ENCODE measurements at places on chromosomes 1 and 21. TPM values are rescaled to one million over a fixed set of nuclear protein-coding genes. Genes with fewer than 3 reads are reported as not detected.

The STX12 gene
- total RNA-seq: 44.5 TPM

DNA sequence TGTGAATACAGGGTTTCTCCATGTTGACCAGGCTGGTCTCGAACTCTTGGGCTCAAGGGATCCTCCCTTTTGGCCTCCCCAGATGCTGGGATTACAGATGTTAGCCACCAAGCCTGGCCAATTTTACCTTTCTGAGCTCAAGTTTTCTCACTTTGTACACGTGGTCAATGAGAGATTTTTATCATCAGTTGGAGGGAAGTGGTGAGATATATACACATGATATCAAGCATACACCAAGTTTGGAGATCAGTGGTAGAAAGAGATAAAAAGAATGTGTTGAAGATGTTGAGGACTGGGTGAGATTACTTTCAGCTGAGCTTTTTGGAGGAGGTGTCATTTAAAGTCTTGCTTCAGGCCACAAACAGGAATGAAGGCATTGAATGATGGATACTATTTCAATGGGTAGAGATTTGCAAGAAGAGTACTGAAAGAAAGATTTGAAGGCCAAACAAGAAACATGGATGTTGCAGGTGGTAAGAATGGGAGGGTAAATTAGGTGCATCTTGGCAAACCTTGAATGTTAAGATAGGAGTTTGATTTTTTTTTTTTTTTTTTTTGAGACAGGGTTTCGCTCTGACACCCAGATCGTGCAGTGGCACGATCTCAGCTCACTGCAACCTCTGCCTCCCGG lies 3.0 kb upstream of the SESN2 start:
- no peak for DNase-seq

DNA sequence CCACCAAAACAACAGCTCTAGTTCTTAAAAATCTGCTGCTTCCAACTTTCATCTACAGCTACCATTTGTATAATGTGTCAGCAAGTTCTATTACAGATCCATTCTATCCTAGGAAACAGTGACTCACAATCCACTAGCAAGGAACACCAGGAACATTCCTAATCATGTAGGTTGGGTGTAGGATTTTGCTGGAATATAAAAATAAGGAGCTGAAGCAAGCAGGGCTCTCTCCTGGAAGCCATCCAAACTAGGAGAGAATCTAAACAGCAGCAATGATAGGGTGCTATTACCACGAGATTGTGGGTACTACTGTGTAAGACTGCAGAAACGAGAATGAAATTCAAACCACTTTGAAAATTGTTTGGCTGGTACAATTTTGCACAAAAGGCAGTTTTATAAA lies 135.0 kb downstream of the PTPN14 start:
- no peak for DNase-seq

DNA sequence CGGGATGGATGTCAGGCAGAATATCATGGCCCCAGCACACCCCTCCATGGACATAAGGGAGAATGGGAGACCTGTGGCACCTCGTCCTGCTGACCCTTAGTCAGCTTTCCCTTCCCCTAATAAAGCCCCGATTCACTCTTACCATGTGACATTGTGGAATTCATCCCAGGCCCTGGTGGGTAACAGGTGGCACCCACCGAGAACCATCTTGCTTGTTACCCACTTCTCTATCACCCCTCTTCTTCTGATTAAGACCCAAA lies 32.9 kb downstream of the CSMD2 start:
- peak; percentile 65 for DNase-seq

The LAPTM5 gene
- not detected for total RNA-seq

DNA sequence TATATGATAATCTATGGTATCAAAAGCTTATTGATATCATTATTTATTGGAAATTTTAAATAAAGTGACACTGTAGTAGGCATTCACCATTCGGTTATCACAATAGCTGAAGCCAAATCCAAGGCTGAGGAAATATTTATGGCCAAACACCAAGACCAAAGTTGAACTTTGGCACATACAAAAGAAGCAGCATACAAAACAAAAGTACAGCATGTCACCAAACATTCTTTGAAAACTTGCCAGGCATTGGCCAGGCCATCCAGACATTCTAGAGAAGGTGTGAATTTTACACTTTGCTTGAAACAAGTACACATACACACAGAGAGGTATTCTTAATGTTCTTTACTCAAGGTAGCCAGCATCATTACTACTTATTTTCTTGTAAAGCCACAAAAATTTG lies 544.4 kb upstream of the CXADR start:
- no peak for DNase-seq

The AIRE gene
- total RNA-seq: not detected

DNA sequence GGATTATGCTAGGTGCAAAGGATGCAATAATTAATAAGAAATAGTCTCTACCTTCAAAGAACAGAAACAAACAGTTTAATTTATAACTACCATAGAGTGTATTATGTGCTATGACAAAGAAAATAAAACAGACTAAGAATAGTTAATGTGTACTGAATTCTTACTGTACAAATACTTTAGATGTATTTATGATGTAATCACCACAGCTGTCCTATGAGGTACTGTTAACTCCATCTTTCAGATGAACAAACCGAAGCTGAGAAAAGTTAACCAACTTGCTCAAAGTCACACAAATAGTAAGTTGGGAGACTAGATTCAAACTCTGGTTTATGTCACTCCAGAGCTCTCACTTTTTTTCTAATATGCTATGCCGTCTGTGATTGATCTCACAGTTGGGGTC lies 77.0 kb upstream of the FGGY start:
- DNase-seq: no peak

GRCh38 chr1:186905561-186905960 lies 76.8 kb downstream of the PLA2G4A start:
- no peak for DNase-seq

DNA sequence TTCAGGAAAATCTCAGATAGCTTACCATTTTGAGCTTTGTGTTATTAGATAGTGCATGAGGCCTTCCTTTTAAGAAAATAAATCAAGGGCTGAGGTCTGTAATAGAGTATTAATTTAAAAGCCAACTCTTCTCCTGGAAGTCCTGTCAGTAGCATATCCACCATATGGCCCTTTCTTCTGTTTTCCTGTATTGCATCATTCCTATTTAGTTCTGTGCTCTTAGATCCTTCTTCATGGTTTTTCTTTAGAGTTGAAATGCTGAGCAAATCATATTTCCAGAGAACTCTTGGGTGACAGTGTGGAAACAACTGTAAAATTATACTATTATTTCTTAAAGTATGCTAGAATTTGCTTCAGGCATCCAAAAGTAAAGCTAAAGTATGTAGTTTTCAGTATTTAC lies 91.7 kb downstream of the TTC3 start:
- DNase-seq: no peak

DNA sequence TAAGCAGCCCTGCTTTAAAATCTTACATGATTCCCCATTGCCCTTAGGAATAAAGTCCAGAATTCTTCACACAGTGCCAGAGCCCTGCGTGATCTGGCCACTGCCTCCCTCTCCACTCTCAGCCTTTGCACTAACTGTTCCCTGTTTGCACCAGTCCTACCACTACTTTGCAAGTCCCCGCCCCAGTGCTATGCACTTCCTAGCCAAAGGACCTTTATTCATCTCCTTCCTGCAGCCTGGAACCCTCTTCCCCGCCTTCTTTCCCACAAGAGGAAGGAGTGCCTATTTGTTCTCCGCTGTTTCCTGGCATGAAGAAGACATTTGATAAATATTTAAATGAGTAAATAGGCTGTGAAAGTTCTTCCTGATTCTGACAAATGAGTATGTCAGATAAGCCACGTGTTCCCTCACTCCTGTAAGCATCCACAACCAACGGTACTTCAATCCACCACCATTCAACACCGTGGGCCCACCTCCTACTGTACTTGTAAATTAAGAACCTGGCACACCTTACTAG lies 23.9 kb downstream of the CAPN8 start:
- DNase-seq: no peak

The WNT4 gene
- total RNA-seq: 0.19 TPM

DNA sequence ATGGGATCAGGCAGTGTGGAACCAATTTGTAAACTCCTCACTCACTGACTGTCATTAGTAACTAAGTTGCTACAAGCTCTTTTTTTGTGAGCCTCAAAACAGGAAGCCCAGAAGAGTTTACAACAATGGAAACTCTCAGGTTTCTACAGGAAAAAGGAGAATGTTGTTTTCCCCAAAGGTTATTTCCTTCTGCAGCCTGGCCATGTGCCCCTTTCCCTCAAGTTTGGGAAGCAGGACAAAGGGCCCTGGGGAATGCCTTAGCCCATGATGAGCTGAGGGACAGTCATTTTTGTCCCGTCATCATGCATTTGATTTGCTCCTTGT lies 395.9 kb downstream of the KIF26B start:
- DNase-seq: no peak

DNA sequence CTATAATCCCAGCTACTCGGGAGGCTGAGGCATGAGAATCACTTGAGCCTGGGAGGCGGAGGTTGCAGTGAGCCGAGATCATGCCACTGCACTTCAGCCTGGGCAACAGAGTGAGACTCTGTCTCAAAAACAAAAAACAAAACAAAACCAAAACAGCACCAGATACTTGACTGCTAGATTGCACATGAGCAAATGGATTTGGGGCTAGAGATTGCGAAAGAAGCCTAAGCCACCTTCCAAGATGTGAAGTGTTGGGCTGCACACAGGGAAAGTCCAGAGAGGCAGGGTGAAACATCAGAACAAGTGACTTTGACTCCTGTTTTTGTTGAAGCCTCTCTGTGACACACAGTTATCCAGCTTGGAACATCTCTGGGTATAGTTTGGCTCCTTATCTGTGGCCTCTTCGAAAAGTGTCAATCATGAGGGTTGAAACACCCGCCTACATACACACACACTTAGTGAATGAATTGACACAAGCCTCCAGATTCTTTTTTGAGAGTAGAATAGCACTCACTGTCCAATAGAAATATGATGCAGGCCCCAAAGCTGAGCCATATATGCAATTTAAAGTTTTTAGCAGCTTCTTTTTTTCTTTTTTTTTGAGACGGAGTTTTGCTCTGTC lies 34.2 kb upstream of the GPR137B start:
- DNase-seq: no peak

The GBP7 gene
- total RNA-seq: not detected

The FAM151A gene
- total RNA-seq: not detected

DNA sequence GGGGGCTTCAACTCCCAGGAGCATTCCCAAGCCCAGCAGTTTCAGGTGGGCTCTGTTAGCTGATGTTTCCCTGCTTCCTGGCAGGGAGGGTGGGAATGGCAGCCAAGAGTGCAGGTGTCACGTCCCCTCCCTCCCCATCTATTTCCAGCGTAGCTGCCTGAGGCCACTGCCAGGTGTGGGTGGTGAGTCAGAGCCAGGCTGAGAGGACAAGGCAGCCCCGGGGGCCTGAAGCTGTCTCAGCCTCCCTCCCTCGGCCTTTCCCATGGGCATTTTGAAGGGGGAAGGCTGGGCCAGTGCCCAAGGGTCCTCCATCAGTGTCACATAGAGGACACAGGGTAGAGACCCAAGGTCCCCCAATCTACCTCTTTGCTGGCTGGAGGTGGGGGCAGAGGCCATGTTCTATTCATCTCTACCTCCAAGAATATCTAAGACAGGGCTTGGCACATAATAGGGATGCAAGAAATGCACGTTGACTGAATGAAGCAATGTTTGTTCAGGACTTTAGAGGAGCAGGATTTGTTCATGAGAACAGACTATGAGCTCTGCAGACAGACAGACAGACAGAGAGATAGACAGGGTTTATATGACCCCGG lies 34.4 kb upstream of the ID3 start:
- DNase-seq: no peak

DNA sequence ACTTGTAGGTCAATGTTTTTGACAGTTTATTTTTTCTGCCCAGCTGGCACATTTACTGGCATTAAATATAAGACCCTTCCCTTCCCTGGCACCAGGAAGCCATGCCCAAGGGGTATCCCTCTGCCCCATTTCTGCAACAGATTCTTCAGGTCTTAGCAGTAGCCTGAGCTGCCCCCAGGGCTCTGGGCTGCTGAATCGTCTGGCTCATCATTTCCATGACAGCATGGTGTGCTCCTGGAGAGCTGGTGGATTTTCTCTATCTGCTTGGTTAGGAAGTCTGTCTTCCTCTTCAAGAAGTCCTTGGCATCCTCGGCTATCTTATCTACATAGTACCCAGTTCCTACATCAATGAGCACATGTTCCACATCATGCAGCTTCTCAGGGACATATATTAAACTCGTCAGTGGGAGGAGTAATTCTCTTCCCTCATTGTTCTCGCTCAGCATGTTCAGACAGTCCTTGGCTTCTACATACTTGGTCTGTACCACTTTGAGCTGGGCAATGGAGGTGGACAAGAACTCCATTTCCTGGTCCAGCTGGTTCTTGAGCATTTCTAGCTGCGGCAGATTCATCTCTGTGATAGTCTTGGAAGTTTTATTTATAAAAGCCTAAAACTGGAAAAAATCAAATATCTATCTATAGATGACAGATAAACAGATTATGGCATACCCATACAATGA lies 23.5 kb downstream of the MIA3 start:
- DNase-seq: no peak

The KCNN3 gene
- 0.16 TPM for total RNA-seq

DNA sequence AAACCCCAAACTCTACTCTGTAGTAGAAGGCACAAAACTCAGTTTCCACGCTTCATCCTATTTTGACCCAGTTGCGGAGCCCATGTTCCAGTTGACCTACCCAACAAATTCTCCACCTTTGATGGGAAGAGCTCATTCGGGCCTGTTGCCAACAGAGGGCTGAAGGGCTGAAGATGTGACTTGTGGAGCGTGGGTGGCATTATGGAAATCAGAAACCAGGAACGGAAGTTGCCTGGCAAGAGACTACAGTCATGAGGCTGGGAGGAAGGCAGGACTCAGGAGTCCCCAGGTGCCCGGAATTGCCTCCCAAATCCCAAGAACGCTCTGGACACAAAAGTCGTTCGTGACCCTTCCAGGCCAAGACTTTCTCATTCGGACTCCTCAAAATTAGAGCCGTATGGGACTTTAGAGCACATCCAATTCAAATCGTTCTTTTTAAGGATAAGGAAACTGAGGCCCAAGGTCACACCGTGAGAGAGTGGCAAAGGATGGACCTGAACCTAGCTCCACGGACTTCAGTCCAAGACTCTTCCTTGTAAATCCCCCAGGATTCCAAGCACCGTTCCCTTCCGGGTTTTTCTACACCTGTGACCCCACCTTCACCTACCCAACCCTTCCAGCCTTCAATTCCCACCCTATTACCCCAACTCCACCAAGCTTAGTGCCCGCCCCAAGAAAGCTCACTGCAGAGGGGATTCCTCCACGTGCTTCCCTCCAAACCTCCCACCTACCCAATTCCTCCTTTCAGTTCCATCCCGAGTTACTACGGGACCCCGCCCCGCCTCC lies 739 bp downstream of the SMG5 start:
- no peak for DNase-seq

The VTCN1 gene
- not detected for total RNA-seq

The LCE2A gene
- not detected for total RNA-seq

The TP53BP2 gene
- total RNA-seq: 58.7 TPM

- DNase-seq: no peak
Observed at GRCh38 chr1:42035205-42035829, 116.6 kb upstream of the HIVEP3 start.

DNA sequence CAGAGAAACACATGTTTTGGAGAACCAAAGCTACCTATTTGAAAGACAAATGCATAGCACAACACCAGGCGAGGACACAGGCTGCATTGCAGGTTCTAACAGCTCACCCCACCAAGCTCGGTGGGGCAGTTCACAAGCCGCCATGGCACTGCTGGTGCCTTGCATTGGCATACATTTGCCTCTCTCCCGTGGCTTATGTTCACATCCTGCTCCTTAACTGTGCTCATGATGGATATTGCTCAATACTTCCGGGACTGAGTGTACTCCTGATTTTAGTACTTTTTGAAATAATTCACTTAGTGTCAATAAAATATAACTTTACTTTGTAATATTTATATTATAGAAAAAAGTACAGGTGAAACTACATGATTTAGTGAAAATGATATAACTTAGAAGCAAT lies 1187.4 kb upstream of the NCAM2 start:
- no peak for DNase-seq

The NBPF6 gene
- not detected for total RNA-seq

The FCRLA gene
- total RNA-seq: not detected

The TMCO4 gene
- total RNA-seq: 12.1 TPM
